Activated naive CD4-positive, alpha-beta T cell treated with anti-CD3 and anti-CD28 coated beads, Interleukin-2, amount 50 U/mL, for 16 hours (primary cell): ENCODE measurements at places on chromosomes 16 and 17.
A peak's percentile ranks its signal among the peaks of the same experiment; 100 is the strongest.

DNA sequence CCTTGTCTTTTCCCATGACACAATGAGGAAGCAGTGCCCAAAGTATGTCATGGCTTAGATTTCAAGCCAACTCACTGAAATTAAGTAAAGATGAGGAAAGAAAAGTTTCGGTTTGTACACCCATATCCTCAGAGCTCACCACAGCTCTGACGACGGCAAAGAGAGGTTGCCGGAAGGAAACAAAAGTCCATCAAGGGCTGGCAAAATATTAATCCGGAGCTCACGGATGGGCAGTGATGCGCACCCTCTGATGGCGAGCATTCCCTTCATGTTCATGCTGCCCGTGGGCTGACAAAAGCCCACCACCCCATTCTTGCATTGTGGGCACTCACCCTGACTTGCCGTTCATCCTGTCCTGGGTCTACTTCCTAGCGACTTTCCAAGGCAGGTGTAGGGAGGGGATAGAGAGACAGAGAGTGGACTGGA is 103.1 kb downstream of the SOX9 start:
- no peak for DNase-seq

DNA sequence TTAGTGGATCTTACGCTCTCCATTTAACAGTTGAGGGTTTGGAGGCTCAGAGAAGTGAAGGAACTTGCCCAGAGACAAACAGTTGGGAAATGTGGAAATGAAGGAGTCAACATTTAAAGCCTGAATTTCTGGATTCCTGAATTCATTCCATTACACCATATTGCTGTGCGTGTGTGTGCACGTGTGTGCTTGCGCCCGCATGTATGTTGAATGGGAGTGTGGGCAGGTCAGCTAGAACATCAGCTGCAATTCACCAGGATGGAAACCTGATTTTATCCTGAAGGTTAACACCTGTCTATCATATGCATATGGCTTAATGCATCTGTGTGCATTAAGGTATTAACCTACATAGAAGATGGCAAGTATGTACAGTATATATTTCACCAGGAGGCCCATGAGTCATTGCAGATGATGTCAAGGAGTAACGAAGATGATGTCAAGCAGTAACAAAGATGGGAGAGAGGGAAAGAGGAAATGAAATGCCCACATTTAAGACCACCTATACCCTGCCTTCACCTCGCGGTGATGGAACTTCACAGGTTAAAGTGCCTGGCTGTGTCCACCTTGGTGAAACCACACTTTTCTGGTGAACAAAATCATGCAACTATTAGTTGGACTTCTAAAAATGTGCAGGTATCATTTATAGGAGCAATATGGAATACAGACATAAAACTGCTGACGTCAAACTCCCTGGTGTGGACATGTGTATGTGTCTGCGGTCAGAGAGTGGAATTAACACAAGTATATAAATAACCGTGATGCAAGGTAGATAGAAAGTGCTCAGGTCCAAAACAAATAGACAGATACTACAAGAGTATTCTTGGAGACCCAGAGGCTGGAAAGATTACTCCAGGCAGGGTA is 832 bp upstream of the ADAP2 start:
- no peak for DNase-seq

GRCh38 chr16:56932721-56933619 is 1.0 kb downstream of the HERPUD1 start:
- peak; percentile 27 for DNase-seq

- no peak for DNase-seq
Observed at GRCh38 chr17:1315891-1316403, 36.5 kb downstream of the TRARG1 start.

- peak; percentile 62 for DNase-seq
Observed at GRCh38 chr16:1678500-1679098, 520 bp downstream of the JPT2 start.

GRCh38 chr17:60557805-60558204 is 31.8 kb upstream of the APPBP2 start:
- no peak for DNase-seq

- DNase-seq: no peak
Observed at GRCh38 chr16:59330019-59330670, 596.0 kb upstream of the GOT2 start.

DNA sequence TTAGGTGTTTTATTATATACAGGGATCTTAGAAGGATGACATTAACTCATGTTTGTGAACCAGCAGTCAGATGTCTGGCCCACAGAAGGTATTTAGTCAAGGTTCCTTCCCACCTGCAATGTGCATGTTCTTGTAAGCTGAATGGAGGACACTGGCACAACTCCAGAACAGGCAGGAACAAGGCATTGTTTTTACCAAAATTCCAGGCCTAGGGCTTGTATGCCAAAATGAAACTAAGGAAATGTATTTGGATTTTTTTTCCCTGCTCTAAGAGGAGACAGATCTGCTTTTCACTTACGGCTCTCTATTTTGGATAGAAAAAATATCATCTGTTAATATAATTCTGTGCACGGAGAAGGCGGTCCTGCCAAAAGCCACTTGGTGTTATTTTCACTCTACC is 312.5 kb downstream of the GRIN2A start:
- DNase-seq: no peak

DNA sequence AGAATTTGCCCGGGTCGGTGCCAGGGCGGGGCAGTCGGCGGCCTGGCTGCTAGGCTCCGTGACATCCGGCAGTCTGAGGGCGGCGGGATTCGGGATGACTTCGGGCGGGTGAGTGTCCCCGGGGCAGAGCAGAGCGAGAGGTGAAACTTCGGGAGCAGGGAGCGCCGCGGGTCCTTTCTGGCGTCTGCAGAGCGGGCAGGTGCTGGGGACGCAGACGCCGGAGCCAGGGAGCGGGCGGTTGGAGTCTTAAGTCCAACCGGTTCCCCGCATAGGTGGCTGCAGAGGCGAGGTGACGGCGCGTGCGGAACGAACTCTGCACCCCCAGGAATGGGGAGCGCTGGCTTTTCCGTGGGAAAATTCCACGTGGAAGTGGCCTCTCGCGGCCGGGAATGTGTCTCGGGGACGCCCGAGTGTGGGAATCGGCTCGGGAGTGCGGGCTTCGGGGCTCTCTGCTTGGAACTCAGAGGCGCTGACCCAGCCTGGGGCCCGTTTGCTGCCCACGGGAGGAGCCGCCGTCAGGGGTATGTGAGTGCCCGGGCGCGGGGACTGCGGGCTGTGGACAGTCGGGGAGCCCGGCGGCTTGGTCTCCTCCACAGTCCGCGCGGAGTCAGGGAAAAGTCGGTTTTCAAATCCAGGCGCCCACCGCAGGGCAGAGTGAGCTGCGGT is at the start of gene B4GALNT2:
B4GALNT2 (plus strand) TSS at position 71 of the 666 bp plus-strand sequence; CDS start at position 95, 24 bp downstream.
- DNase-seq: peak; percentile 22

- no peak for DNase-seq
Observed at GRCh38 chr17:7705269-7706255, 560 bp downstream of the EFNB3 start.

- no peak for DNase-seq
Observed at GRCh38 chr16:21617607-21618006, 18.2 kb downstream of the METTL9 start.

GRCh38 chr17:16462070-16462864 is 29.7 kb downstream of the LRRC75A start:
- DNase-seq: no peak

- no peak for DNase-seq
Observed at GRCh38 chr17:40452921-40453378, 9.7 kb downstream of the IGFBP4 start.

DNA sequence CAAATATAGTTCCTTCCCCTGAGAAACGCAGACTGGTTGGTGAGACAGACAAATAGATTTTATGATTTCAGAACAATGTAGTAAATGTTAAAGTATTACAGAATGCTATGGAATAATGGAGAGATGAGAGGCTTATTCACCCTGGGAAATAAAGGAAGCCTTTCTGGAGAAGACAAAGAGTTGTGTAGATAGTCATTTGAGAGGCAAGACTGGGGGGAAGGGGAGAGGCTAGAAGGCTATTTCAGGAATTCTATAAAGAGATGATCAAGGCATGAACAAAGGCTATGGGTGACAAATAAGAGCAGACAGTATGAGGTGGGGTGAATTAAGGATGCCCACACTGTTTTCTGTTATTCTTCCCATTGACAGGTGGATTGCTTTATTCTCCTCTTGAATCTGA is 211.4 kb downstream of the GRIN2A start:
- DNase-seq: no peak

DNA sequence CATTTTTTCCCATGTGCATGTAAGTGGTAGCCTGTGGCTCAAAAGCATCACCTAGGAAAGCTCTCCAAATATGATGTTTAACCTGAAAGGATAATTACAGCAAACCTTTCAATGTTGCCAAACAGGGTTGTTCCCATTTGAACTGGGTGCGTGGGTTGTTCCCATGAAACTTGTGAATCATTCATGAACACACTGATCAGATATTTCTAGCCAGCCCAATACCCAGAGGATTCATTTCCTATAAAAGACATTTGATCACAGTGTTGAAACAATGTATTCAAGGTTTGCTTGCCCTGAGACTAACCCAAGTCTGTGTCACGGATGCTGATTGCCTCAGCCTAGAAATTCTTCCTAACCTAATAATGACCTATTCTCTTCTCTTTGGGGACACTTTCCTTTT is 12.9 kb downstream of the KRT39 start:
- DNase-seq: no peak

DNA sequence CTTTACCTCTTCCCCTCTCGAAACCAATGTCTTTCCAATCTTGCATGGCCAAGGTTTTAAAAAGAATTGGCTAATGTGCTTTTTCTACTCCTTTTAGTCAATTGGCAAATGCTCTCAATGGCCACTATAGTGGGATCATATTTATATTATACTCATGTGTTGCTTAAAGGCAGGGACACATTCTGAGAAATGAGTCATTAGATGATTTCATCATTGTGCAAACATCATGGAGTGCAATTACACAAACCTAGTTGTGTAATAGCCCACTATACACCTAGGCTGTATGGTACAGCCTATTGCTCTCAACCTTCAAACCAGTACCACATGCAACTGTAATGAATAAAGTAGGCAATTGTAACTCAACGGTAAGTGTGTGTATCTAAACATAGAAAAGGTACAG is 180.9 kb downstream of the HS3ST3A1 start:
- DNase-seq: no peak

GRCh38 chr16:81581107-81581506 is 136.5 kb downstream of the CMIP start:
- DNase-seq: no peak

- DNase-seq: no peak
Observed at GRCh38 chr16:2858245-2859025, 465 bp upstream of the PRSS22 start.

GRCh38 chr17:69573396-69573795 is 158.9 kb downstream of the MAP2K6 start:
- no peak for DNase-seq
